Stimulated activated CD4-positive, alpha-beta T cell treated with anti-CD3 and anti-CD28 coated beads, Interleukin-15, amount 100 ng/mL, for 1 hour (primary cell): ENCODE measurements at places on chromosomes 1 and 21.

DNA sequence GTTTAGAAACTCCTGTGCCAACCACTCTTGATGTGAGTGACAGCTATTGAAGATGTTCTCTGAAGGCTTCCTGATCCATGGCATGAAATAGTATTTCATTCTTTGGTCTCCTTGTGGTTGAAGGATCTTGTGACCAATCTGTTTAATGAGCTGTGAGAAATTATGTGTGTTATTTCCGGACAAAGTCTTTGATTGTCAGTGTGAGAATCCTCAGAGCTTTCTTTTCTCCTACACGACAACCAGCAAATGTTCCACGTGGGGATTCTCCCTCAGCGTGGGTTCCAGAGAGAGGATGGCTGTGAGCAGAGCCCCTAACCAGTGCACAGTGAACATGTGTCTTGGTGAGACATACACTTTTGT is 45.0 kb upstream of the HOOK1 start:
- no peak for DNase-seq

GRCh38 chr1:118445156-118445555 is 260.1 kb upstream of the SPAG17 start:
- no peak for DNase-seq

DNA sequence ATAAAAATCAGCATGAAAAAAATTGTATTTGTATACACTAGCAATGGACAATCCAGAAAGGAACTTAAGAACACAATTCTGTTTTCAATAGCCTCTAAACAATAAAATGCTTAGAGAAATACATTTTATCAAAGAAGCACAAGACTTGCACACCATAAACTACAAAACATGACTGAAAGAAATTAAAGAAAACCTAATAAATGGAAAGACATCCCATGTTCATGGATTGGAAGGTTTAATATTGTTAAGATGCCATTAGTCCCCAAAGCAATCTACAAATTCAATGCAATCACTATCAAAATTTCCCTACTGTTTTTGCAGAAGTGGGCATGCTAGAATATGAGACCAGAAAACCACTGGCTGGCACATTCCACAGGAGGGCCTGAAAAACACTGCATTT is 49.4 kb downstream of the PRSS38 start:
- DNase-seq, result no peak

DNA sequence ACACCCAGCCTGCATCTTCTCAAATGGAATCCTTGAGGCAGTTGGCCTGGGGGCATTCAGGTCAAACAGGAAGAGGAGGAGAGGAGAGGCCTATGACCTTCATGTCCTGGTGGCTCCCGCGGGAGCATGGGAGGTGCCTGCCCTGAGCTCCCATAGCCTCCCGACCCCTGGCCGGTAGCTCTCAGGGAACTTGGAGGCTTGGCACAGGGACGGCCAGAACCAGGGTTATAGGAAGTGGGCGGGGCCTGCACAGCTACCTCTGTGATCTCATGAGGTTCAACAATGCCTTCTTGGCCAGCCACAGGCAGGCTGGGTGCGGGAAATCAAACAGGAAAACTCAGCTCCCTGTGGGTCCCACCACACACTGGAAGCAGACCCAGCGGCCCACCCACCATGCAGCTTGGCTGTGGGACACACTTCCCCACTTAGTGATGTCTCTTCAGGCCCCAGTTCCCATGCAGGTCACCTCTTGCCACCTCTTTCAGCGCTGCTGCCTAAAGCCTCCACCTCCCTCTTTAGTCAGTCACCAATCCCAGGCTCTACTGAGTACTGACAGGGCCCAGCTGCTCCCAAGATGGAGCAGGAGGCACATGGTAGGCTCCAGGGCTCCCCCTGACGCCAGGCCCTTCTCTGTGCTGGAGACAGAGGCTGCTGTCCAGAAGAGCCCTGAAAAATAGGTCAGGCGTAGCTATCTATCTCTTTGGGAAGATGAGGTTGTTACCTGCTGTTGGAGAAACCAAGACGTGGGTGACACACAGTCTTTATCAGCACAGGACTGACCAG is at the start of gene SLFNL1:
TSS of gene SLFNL1 (minus strand) at position 200 of the 783 bp plus-strand sequence. CDS start 1,065 bp downstream, outside the sequence.
- DNase-seq, result no peak

DNA sequence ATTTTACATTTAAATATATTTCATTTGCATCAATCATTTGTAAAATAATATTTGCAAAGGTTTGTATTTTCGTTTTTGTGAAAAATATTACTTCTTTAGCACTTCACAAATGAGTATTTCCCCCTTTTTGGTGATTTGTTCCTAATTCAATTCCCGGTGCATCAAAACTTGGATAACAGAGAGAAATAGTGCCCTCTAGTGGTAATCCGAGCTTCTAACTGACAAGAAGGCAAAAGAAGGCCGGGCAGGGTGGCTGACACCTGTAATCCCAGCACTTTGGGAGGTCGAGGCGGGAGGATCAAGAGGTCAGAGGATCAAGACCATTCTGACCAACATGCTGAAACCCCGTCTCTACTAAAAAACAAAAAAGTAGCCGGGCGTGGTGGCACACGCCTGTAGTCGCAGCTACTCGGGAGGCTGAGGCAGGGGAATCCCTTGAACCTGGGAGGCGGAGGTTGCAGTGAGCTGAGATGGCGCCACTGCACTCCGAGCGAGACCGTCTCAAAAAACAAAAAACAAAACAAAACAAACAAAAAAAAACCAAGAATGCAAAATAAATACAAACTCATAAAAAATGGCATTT is 137.7 kb downstream of the COL11A1 start:
- no peak for DNase-seq

GRCh38 chr1:19477284-19478249 is 7.8 kb downstream of the CAPZB start:
- no peak for DNase-seq

DNA sequence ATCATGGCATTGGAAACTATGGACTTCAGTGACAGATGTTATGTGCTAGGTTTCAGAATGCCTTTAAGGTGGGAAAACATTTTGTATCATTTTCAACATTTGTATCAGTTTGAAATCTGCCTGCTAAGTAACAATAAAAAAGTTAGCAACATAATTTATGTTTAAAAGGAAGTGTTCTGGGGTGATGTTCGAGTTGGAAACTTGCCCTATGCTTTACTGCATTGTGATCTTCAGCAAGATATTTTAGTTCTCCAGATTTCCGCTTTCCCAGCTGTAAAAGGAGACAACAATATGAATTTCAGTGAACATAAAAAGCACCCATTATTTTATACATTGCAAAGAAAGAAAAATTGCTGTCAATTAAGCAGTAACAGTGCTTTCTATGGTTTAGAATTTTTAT is 187.4 kb downstream of the DISC1 start:
- DNase-seq, result no peak

- DNase-seq, result no peak
Measured at GRCh38 chr1:24870551-24871195, 59.4 kb downstream of the RUNX3 start.

DNA sequence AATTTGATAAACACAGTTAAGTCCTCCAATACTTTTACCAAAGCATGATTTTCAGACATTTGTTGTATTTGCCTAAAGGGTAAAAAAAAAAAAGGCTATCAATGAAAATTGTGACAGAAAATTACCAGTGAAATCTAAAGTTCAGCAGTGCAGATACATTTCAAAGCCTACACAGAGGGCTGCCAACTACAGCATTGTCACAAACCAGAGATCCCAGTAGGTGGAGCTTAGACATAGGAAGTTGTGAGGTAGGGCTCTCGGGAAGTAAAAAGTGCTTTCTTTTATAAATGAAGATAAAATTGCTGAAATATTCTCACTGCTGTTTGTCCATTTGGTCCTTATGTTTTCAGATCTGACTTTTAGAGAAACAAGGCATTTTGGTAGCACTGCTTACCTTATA is 123.0 kb downstream of the DYRK1A start:
- DNase-seq, result no peak

GRCh38 chr1:157597959-157598667 is at the start of gene FCRL4:
Gene FCRL4 (minus strand): TSS chr1:157598085. CDS start chr1:157597944, 141 bp downstream.
- DNase-seq, result no peak

- no peak for DNase-seq
Measured at GRCh38 chr1:19418503-19418971, 66.8 kb downstream of the CAPZB start.

GRCh38 chr1:16392740-16393569 is 25.9 kb downstream of the SZRD1 start:
- no peak for DNase-seq

GRCh38 chr1:21229246-21230000 is 52.7 kb upstream of the EIF4G3 start:
- DNase-seq, result no peak

- no peak for DNase-seq
Measured at GRCh38 chr1:101308935-101309333, 72.1 kb downstream of the S1PR1 start.

DNA sequence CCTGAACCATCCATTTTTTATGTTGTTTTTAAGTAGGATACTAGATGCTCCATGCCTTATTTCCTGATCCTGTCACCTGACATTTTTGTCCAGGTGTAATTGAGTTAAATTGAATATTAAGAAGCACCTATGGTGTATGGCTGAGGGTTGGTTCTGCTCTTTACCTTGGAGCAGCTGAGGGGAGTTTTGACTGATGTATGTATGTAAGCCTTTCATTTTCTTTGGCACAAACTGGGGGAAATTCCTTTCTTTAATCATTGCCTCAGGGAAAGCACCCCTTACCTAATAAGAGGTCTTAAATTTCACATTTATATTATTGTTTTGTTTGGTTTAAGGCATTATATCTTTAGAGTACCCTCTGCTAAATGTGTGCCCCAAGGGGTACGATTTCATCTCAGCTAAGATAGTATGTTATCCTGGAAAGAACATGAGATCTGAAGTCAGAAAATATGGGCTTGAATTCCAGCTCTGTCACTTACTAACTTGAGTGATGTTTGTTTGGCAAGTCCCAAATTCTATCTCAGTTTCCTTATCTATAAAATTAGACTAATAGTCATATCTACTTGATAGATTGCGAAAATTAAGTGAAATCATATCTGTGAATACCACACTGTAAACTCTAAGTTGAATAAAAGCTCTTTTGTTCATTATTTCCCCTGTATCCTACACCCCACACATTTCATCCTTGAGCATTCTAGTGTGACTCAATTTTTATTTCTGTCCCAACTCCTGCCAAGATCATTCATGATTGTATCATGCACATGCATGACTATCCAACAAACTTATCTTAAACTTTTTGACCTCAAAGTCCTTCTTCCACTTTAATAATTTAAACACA is 57.7 kb upstream of the NUF2 start:
- DNase-seq, result no peak

DNA sequence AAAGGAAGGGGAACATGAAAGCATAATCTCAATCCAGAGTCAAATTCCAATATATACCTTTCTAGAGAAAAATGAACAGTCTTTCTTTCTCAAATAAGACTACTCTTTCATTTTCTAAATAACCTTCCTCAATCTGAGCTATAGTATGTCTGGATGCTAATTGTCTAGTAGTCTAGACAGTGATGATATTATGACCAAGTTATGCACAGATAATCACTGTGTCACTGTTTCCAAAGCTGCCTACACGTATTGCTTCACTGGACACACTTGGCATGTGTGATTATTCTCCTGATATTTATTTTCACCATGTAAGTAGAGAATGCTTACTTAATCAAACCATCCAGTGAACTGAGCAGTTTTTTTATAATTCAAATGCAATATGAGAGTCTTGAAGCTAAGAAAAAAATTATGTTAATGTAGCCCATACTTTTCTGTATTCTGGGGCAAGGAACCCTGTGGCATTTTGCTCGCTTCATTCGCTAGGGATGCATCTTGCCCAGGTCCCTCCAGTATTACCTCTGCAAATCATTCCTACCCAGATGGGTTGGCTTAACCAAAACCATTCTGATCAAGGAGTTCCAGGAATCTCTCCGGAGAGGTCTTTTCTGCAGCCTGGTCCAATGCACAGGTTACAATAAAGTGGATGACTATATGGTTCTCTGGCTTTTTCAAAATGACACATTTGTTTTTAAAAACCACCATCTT is 303.1 kb upstream of the RUNX1 start:
- no peak for DNase-seq

DNA sequence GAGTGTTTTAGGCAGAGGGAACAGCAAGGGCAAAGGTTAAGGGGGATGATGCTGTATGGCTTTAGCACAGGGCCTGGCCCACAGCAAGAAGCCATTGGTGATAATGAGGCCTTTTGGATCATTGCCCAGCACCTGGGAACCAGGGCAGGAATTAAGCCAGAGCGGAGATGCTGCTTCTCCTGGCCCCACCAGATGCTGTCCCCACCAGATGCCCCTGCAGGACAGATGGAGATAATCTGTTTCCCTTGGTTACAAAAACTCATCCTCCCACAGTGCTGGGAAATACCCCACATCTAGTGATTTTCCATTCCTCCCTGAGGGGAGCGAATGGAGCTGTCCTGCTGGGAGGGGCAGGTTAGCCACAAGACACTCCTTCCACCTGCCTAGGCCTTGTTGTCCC is 18.8 kb downstream of the OPRD1 start:
- DNase-seq, result no peak

- no peak for DNase-seq
Measured at GRCh38 chr1:172656576-172656975, 2.3 kb upstream of the FASLG start.

- DNase-seq, result peak; percentile 2
Measured at GRCh38 chr1:58573705-58574591, 3.1 kb downstream of the TACSTD2 start.

DNA sequence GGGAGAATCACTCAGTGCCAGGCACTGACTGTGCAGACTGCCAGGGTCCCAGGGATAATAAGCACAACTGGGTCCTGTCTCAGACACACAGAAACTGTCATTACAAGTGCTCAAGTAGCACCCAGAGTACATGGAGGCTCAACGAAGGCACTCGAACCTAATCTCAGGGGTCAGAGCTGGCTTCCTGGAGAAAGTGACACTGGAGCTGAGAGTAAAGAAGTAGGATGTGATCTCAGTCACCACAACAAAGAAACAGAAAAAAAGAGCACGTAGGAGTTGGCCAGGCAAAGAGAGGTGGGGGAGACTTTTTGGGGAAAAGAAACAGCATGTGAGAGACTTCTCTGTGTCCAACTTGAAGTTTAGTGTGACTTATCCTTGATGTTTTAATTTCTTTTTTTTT is 1.3 kb downstream of the CATSPER4 start:
- no peak for DNase-seq

DNA sequence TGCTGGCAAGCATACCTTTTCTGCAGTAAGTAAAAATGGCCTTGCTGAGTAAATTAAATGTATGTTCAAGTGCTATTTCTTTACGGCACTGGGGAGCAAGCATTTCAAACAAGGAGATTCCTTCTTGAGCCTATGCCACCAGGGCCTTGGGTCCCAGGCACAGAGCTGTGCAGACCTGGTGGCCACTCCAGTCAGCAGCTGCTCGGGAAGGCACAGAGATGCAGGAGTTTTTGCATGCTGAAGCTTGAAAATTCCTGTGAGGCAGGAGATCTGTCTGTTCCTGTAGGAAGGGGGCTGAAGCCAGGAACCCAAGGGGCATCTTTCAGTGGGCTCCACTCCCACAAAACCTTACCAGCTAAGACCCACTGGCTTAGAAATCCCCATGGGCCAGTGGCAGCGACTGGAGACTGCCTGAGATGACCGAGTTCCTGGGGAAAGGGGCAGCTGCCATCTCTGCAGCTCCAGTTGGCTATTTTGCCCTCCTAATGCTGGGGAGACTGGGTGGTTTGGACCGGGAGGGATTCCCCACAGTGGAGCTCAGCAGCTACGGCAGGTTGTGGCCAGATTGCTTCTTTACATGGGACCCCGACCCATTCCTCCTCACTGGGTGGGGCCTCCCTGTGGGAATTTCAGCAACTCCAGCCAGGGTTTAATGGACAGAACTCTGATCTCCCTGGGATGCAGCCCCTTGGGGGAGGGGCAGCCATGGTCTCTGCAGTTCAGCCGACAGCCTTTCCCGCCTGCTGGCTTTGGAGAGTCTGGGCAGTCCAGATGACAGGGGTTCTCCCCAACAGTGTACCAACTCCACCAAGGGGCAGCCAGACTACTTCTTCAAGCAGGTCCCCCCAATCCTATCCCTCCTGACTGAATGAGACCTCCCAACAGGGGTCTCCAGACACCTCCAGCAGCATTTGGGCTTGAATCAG is 8.4 kb upstream of the PGBD2 start:
- DNase-seq, result no peak

GRCh38 chr1:218255090-218255489 is 30.0 kb upstream of the RRP15 start:
- no peak for DNase-seq
